ENCODE measurements at places on chromosomes 16 and 17.

DNA sequence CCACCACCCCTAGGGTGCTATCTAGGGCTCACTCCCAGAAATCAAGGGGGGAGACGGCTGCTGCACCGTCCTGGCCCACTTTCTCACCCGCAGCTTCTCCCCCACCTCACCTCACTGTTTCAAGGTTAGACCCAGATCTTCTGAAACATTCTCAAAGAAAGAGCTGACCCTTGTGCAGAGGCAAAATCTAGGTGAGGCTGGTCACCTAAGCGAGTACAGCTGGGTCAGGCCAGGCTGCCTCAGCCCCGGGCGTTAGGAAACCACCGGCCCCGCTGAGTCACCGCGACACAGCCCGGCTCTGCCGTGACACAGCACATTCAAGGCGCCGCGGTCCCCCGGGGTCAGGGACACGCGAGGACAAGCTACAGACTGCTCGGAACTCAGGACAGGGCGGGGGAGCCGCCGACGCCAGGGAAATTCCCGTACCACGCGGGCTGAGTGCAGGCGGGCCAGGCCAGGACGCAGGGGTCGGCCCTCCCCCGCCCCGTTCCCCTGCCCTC, 27.1 kb downstream of the GNPTG start:
- no peak for DNase-seq

DNA sequence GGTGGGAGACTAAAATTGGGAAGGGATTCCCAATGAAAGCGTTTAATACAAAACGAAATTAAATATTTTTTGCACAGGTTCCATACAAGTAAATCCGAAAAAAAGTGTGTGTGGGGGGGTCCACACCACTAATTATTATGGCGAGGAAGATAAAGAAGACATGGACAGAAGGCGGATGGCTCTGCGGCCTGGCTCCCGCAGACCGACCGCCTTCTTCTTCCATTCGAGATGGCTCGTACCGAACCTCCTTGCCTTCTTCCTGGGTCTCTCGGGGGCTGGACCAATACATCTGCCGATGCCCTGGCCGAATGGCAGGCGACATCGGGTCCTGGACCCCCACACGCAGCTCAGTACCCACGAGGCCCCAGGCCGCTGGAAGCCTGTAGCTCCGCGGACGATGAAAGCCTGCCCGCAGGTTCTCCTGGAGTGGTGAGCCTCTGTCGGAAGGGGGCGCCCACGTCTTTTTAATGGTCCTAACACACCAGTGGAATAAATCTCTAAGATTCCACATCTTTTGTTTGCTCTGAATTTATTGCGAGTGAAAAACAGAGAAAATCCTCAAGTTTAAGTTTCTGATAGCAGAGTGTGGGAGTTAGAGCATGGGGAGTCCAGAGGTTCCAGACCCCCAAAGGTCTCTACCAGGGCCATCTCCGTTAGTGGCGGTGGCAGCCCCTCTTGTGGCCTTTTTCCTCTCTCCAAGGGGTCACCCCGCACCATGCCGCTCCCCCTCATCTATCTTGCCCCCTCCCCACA, 1.4 kb downstream of the PRAC2 start:
- no peak for DNase-seq

DNA sequence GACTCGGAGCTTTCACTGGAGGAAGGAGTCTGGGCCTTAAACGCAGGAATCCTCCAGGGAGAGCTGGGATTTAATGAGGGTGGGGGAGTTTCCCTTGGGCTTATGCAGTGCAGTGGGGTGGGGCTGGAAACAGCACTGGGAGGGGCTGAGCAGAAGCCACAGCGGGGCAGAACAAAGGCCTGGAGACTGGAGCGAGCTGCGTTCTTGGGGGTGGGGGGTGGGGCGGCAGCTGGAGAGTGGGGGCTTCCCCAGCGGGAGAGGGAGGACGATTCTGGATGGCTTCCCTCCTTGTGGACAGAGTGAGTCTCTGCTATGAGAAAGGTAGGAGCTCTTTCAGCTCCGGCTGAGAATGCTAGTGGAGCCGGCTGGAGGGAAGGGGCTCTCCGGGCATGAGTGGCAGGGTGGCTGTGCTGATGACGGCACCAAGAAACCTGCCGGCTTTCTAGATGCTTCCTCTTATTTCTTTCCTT, 406.0 kb downstream of the SEC14L1 start:
- no peak for DNase-seq

- no peak for DNase-seq
Observed at GRCh38 chr16:81625544-81626153, 153.4 kb upstream of the PLCG2 start.

DNA sequence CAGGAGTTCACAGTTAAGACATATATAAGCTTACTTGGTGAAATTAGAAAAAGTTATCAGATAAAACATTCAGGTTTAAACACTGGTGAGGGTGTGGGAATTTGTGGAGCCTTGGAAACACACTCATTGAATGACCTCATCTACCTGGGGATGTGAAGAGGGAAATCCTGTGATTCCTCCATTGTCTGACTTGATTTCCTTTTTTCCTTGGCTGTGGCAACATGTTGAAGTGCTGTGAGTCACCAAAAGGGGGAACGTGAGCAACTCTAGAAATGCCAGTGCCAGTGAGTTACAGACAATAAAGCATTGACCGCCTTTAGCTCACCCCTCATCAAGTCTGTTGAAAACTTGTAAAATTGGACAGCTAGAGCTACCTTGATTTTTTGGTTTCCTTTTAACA, 1.8 kb downstream of the HMOX2 start:
- DNase-seq: no peak

- DNase-seq: no peak
Observed at GRCh38 chr17:79951361-79952264, 84.1 kb downstream of the TBC1D16 start.

GRCh38 chr16:68345958-68346635, 35.3 kb downstream of the PRMT7 start:
- no peak for DNase-seq

- DNase-seq: no peak
Observed at GRCh38 chr16:11023262-11024039, 79.1 kb downstream of the CLEC16A start.

DNA sequence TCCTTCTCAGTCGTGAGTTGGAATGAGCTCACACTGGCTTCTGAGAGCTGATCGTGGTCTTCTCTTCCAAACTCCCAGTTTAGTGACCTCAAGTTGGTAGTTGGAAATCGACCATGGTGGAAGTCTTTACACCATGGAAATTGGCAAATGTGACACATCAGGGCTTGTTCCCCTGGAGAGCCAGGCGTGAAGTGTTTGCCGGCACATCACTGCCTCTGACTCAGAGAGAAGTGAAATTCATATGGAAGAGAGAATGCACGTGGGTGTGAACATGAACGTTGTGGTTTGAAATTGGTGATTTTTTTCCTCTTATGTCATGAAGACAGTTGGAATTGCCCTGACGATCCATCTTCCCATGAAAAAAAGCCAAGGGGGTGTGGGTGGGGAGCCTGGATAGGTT, 47.4 kb downstream of the AXIN2 start:
- no peak for DNase-seq

- DNase-seq: peak; percentile 73
Observed at GRCh38 chr16:85557971-85558657, 55.0 kb upstream of the GSE1 start.

- DNase-seq: no peak
Observed at GRCh38 chr17:77248216-77249114, 107.7 kb downstream of the SEC14L1 start.

- no peak for DNase-seq
Observed at GRCh38 chr17:72916991-72917390, 175.5 kb downstream of the SLC39A11 start.

GRCh38 chr16:52786091-52786490, 239.1 kb upstream of the TOX3 start:
- no peak for DNase-seq

All from NCI-H187 treated with DMSO at 0.1 percent for 48 hours (cell line).